H9 (cell line): ENCODE measurements at places on chromosomes 6 and 20.

GRCh38 chr6:157552081-157552747, 171.2 kb downstream of the ZDHHC14 start:
- peak; percentile 97 for DNase-seq

GRCh38 chr20:34581341-34582184, 23.0 kb downstream of the MAP1LC3A start:
- no peak for DNase-seq

GRCh38 chr6:82076916-82077315, 170.6 kb downstream of the IBTK start:
- no peak for DNase-seq

GRCh38 chr6:129345890-129346289, 364.1 kb downstream of the ARHGAP18 start:
- DNase-seq: no peak

DNA sequence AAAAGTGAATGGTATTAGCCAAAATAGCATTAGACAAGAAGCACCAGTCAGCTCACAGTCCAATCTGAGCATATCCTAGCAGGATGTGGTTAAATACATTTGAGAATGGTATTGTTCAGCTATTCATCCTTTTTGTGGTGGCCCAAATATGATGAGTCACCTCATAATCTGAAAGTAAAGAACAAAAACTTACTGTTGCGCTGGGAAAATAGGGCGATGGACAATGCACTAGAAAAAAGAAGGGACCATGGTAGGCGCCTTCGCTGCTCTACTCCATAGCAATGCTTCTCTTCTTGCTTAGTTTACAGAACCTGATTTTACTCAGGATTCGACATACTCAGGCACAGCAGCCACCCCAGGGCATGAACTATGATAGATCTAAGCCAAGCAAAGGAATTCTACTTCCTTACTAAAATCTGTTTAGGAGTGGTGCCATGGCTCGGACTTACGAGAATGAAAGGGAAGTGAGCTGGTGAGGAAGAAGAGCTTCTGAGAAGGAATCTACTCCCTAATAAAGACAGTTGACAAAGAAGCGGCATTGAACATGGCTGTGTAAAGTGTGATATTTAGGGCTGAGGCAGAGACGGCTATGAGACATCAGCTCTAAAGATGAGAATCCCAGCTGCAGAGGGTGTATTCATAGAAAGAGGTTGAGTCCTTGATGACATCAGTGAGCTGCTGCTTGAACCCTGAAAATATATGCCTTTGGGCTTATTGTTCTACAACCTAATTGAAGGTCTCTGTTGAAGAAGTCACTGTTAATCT, 16.6 kb upstream of the FBXO9 start:
- DNase-seq: no peak

- DNase-seq: no peak
Observed at GRCh38 chr20:55172310-55173002, 697.1 kb downstream of the DOK5 start.

GRCh38 chr6:150741633-150742200, 123.8 kb upstream of the MTHFD1L start:
- DNase-seq: no peak

DNA sequence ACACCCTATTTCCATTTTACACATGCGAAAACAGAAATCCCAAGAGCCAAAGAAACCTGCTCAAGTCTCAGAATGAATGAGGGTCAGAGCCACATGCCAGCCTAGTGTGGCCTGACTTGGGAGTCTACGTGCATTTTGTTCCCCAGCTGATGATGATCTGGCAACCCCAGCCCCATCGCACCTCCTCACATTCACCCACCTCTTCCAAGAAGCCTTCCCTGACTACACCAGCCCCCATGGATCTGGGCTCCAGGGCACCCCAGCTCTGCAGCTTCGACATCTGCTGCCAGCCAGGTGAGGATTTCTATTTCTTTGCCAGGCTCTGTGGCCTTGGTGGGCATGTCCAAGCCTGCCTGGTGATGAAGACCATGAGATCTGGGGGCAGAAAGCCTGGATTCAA, 41.0 kb downstream of the ANGPT4 start:
- DNase-seq: no peak
